ENCODE measurements at places on chromosomes 1 and 21.

DNA sequence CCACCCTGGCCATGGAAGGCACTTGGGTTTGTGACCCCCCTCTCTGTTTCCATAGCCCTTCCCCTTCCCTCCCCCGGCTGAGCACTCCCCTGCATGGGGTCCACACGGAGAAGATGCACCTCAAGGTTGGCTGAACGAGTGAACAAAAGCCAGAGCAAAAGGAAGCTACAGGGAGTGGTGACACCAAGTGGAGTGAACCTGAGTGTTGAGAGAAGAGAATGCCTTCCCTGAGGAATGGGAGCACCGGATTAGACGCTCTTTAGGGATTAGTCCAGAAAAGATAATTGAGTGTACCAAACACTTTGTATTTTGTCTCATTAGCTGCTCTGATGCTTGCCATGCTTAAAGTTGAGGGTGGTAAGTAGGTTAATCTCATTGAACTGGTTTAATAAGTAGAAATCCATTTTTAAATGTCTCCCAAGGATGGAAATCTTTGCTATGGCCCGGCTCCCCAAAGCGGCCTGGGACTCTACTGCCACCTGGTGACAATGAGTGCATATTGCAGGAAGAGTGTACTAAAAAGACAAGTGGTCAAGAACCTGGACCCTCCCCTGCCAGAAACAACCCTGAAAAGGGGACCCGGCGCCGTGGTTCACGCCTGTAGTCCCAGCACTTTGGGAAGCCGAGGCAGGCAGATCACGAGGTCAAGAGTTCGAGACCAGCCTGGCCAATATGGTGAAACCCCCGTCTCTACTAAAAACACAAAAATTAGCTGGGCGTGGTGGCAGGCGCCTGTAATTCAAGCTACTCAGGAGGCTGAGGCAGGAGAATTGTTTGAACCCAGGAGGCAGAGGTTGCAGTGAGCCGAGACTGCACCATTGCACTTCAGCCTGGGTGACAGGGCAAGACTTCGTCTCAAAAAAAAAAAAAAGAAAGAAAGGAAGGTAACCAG is 150.6 kb upstream of the ZC3H12A start:
- no peak for DNase-seq

DNA sequence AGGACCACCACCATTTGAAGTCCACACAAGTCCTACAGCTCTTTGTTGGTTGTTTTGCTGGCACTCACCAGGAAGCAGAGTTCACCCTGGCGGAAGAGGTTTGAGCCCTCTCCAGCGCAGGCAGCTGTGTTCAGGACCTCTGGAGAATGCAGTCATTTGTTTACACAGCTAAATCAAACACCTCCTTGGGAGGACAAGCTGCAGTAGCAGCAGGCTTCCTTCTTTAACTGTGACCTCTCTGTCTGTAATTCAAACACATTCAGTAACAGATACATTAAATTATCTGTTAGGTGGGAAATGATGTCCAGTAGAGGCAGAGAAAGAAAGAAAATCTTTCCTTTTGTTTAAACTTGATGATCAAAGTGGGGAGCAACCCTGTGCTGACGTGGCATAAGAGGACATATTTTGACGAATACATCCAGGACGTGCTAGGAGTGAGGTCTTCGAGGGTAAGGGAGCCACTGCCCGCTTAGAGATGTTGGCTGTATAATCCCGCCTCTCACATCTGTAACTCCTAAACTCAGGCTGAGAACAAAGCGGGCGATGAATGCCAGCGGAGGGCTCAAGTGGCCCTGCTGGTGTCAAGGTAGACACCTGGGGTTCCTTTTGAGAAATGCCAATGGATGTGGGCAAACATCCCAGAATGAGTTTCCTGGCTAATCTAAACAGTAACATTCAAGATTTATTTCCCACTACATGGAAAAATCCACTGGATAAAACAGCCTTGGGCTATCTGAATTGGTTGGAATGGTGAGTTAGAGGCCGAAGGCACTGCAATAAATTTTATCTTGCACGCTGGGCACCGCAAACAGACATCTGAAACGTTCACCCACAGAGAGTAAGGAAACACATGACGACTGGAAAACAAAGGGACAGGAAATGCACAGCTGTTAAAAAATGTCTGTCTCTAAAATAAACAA is 51.7 kb downstream of the ABCA4 start:
- no peak for DNase-seq

DNA sequence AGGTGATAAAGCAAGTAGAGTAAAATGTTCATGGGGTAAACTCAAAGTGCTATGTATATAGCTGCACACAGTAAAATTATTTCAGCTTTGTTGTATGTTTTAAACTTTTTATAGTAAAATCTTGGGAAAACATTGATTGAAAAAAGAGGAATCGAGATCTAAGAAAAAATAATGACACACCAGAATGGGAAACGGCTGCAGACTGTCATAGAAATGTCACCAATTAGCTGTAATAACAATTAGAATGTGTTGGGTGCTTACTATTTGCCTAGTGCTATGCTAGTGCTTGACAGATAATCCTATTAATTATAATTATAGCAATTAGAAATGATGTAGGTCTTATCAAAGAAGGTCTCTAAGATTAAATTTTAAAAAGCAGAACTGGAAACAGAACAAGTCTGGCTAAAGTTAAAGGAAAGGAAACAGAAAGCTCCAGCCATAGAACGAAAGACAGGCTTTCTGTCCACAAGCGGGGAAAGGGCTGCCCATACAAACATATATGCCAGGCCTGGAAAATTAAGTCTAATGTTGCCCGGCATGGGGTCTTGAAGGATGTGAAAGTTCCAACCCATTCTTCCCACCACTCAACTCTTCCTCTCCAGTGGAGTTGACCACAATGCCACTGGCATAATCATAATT is 5.0 kb downstream of the PCNX2 start:
- no peak for DNase-seq

DNA sequence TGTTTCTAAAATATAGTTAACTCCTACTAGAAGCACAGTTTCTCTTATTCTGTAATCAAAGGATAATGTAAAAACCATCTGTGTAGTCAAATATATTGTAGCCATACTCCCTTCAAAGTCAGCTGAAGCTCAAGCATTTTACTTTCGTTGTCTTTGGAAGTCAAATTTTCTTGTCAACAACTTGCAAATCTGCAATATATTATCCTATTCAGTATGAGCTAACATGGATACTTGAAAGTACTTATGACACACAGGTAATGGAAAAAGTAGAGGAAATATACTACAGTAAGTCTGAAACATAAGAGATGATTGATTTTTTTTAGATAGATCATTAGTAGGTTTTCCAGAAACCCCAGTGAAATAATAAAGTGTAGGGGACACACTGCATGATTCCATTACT is 121.5 kb downstream of the COL24A1 start:
- no peak for DNase-seq

- DNase-seq, result no peak
Measured at GRCh38 chr21:35037384-35037765, 11.7 kb downstream of the RUNX1 start.

DNA sequence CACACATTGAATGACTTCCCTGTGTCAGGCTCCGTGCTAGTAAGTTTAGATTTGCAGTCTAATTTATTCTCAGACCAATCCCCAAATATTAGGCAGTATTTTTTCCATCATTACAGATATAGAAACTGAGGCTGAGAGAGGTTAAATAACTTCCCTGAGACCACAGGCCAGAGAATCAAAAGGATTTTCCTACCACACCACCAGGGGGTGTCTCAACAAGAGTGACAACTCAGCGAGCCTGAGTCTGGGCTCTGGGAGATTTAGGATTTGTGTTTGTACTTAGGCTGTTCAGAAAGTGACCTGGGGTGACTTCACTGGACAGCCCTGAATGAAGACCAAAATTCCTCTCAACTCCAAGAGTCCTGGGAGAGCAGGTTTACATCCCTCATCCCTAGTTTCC is 13.3 kb upstream of the LCE5A start:
- no peak for DNase-seq

DNA sequence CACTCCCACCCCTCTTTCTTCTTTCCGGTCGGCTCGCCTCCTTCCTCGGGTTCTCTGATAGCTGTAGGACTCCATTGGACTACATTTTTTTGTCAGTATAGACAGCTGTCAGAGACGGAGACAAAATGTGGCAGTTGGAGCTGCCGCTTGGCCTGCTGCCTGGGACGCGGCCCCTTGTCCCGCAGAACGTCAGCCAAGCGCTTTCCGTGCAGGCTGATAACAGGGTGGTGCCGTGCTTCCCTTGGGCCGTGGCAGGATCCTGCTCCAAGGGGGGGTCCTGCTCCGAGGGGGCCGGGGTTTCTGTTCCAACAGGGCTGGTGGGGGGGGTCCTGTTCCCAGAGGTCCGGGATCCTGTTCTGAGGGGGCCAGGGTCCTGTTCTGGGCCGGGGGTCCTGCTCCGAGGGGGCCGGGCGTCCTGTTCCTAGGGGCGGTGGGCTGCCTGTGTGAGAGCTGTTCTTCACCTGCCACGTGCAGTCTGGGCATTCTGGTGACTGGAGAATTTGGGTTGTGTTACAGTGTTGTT is 4.9 kb downstream of the SKI start:
- DNase-seq, result no peak

- no peak for DNase-seq
Measured at GRCh38 chr1:119779869-119780356, 11.2 kb upstream of the HMGCS2 start.

GRCh38 chr1:226974544-226975258 is 34.6 kb downstream of the COQ8A start:
- no peak for DNase-seq

DNA sequence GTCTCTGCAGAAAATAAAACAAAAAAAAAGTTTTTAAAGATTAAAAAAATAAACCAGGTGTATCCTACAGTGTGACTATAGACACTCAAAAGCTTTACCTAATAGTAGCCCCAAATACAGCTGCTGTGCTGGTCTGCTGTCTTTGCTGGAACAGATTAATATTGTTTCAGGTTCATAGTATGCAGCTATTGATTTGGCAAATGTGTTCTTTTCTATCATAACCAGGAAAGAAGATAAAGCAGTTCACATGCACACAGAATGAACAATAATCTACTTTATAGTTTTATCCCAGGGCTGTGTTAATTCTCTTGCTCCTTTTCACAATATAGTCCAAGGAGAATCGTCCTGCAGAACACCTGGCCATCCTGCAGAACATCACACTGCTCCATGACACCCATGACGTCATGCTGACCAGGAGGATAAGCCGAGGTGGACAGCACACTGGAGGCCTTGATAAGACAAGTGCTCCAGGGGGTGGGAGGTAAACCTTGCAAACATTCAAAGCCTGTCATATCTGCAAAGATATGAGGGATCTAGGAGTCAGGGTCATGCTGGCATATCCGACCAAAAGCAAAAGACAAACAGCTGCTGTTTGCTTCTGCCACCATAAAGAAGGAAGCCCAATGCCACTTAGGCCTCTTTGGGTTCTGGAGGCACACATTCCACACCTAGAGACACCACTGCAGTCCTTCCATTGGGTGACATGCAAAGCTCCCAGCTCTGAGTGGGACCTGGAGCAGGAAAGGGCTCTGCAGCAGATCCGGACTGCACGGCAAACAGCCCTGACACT is 86.1 kb upstream of the SLC2A1 start:
- DNase-seq, result no peak

DNA sequence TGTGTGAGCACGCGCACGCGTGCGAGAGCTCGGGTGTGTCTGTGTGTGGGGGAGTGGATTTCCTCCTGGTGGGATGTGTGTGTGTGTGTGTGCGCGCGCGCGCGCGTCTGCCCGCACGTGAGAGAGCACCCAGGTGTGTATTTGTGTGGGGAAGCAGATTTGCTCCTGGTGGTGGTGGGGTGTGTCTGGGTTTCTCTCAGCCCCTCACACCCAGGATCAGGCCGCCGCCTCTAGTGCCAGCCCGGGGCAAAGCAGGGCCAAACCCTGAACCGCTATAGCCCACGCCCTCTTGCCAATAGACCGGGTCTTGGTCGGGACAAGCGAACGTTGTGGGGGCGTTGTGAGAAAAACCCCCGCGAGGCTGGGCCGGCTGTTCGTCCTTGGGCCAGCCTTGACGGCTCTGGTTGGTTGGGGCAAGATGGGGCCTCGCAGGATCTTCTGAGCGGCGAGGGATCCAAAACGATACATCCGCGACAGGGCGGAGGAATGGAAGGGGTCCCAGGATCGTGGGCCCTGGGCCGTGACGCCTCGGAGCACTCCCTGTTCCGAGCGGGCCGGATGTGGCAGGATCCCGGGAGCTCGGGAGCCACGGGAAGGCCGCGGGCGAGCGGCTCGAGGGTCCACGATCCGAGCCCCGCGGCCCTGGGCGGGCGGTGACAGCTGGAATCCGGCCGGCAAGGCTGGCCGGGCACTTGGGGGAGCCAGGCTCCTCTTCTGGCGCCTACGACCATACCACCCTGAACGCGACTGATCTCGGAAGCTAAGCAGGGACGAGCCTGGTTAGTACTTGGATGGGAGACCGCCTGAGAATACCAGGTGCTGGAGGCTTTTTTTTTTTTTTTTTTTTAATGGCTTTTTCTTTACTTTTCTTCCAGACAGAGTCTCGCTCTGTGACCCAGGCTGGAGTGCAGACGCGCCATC is 68.2 kb downstream of the RNF187 start:
- DNase-seq, result no peak

DNA sequence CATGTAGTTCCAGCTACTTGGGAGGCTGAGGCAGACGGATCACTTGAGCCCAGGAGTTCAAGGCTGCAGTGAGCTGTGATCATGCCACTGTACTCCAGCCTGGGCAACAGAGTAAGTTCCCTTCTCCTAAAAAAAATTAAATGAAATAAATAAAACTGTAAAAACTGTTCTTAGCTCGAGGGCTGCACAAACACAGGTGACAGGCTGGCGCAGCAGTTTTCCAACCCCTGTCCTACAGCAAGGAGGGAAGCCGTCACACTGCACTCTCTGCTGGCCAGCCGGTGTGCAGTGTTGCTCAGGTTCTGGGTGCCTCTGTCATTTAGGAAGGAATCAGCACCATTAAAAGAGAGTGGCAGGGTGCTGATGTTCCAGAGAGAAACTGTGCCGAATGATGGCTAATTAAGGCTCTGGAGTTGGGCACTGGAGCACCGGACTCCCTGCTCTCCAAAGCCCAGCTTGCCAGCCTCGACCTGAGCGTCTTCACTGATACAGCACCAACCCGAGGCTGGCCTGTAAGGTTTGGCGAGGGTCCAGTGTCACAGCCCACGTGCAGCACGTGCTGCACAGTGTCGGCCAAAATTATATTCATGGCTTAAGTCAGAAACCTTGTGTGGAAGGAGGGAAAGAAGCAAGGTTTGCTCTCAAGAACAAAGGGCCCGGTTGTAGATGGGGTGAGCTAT is 26.4 kb upstream of the KCNAB2 start:
- no peak for DNase-seq

DNA sequence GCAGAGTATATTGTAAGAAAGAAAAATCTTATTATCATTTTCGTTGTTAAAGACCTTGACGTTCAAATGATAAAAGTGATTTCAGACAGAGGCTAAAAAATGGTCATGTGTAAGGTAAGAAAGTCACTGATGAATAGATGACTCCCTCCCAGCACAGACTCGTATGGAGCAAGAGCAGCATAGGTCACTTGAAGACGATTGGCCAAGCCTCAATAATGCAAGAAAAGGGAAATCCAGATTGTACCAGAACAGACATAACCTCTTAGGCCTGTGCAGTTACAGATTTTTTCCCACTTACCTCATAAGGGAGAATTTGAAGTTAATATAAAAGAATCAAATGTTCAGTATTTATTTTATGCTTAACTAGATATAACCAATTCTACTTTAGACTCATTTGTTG is 16.3 kb upstream of the OLFML2B start:
- DNase-seq, result no peak
